ENCODE measurements at places on chromosomes 2 and 18.

- no peak overlapping the region for H3K27ac ChIP-seq
- H3K4me1 ChIP-seq: peaks cover 9% of the 10 kb centered on the region
- H3K27me3 ChIP-seq: no peaks in the 10 kb centered on the region
- no peak overlapping the region for H3K4me3 ChIP-seq
- no peak for DNase-seq
- no peaks in the 10 kb centered on the region for H3K36me3 ChIP-seq
Measured at GRCh38 chr2:98515250-98515991, 70.8 kb downstream of the INPP4A start.

DNA sequence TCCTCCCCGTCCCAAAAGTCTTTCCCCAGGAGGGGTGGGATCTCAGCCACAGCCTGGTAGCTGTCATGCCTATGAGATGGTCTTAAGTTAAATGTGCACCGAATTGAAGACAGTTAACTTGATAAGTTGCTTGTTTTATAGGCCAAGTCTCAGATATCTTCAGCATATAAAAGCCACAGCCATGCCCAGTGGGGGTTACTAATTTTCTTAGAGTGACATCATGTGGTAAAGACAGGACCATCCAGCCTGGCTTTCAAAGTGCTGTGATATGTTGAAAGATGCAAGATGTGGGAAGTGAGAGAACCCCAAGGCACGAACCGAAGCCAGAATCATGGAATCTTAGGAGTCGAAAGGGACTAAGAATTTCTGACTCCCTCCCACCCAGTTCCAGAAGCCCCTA, 42.1 kb upstream of the FAM124B start:
- H3K27ac ChIP-seq: no peak overlapping the region
- H3K4me1 ChIP-seq: peaks cover 7% of the 10 kb centered on the region
- DNase-seq: no peak
- H3K27me3 ChIP-seq: peaks cover 11% of the 10 kb centered on the region
- H3K4me3 ChIP-seq: no peak overlapping the region

- H3K36me3 ChIP-seq: no peaks in the 10 kb centered on the region
- no peak overlapping the region for H3K27ac ChIP-seq
- DNase-seq: no peak
- no peaks in the 10 kb centered on the region for H3K4me1 ChIP-seq
- no peaks in the 10 kb centered on the region for H3K27me3 ChIP-seq
Measured at GRCh38 chr2:188997263-188997662, 23.1 kb downstream of the COL3A1 start.

DNA sequence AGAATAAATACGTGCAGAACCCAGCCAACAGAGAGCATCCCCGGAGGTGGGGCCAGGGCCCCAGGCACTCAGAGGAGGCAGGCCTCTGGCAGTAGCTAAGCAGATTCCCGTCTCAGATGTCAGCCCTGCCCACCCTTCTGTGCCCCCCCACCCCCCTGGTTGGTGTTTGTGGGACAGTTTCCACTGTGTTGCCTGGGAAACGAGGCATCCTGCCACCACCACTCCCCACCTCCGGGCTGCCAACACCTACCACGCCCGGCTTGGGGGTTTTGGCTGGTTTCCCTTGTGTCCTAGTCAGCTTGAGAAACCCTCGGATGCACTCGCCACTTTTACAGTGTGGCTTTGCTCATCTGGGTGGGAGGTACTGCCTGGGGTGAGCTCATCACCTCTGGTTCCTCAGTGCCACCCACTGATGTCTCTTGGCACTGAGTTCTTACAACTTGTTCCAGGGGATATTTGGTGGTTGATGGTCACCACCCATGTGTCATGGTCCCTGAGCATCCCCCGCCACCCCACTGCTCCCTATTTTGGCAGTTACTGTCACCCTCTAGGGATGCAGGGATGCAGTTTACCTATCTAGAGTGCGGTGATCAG, 72.4 kb upstream of the YWHAQ start:
- DNase-seq: no peak
- no peaks in the 10 kb centered on the region for H3K4me1 ChIP-seq

- DNase-seq: peak; percentile 51
- H3K27me3 ChIP-seq: no peaks in the 10 kb centered on the region
- H3K4me1 ChIP-seq: peaks cover 72% of the 10 kb centered on the region
- H3K36me3 ChIP-seq: peaks cover 10% of the 10 kb centered on the region
Measured at GRCh38 chr2:36376319-36376765, 20.8 kb downstream of the CRIM1 start.

DNA sequence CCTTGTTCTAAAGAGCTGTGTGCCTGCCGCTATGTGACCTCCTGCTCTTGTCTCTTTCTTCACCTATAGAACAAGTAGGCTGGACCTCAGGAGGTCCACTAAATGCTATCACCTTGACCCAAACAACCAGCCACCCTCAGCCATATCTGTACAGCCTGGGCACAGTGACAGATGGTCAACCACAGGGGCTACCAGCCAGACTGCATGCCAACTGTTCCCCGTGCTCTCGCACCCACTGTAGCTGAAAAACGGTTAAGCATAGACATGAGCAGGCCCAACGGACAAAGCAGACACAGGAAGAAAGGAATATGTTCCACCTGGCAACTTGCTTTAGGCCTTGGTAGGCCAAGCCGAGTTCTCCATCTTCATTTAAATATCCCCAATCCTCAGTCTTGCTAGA, 43.2 kb upstream of the ACAA2 start:
- DNase-seq: no peak
- H3K4me1 ChIP-seq: no peaks in the 10 kb centered on the region
- no peak overlapping the region for H3K4me3 ChIP-seq
- no peak overlapping the region for H3K27ac ChIP-seq
- H3K36me3 ChIP-seq: no peaks in the 10 kb centered on the region
- H3K27me3 ChIP-seq: no peaks in the 10 kb centered on the region

- no peak for DNase-seq
- no peak overlapping the region for H3K27ac ChIP-seq
- no peaks in the 10 kb centered on the region for H3K27me3 ChIP-seq
- no peak overlapping the region for H3K4me3 ChIP-seq
- H3K36me3 ChIP-seq: no peaks in the 10 kb centered on the region
- H3K4me1 ChIP-seq: no peaks in the 10 kb centered on the region
Measured at GRCh38 chr2:232955856-232956255, 57.2 kb downstream of the NGEF start.

GRCh38 chr18:76456018-76456750, 38.9 kb downstream of the ZNF516 start:
- peak overlapping the region; percentile 91 for H3K27ac ChIP-seq
- no peaks in the 10 kb centered on the region for H3K36me3 ChIP-seq
- peaks cover 70% of the 10 kb centered on the region for H3K4me1 ChIP-seq
- H3K27me3 ChIP-seq: no peaks in the 10 kb centered on the region
- peak; percentile 28 for DNase-seq

- no peak overlapping the region for H3K27ac ChIP-seq
- no peak overlapping the region for H3K4me3 ChIP-seq
- no peaks in the 10 kb centered on the region for H3K36me3 ChIP-seq
- no peak for DNase-seq
- no peaks in the 10 kb centered on the region for H3K27me3 ChIP-seq
Measured at GRCh38 chr2:137383391-137383790, 580.9 kb upstream of the HNMT start.

- no peak overlapping the region for H3K27ac ChIP-seq
- H3K27me3 ChIP-seq: no peaks in the 10 kb centered on the region
- no peaks in the 10 kb centered on the region for H3K36me3 ChIP-seq
Measured at GRCh38 chr2:120686511-120687168, 49.0 kb upstream of the GLI2 start.

DNA sequence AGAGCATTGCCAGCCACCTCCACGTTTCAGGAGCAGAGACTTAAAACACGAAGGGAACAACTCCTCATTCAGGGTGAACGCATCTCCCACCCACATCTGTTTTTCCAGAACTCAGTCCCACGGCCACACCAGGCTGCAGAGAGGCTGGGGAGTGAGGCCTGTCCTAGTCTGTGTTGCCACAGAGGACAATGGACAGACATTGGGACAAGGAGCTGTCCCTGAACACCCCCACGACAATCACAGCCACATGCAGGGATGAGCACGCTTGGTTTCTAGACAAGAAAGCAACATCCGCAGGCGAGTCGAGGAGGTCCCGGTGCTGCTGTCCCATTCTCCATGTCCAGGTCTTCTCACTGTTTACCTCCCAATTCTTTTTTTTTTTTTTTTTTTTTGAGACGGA, 167.4 kb downstream of the EIPR1 start:
- no peak overlapping the region for H3K4me3 ChIP-seq
- no peak for DNase-seq
- no peaks in the 10 kb centered on the region for H3K27me3 ChIP-seq
- H3K27ac ChIP-seq: no peak overlapping the region

GRCh38 chr2:158695305-158695704, 99.8 kb upstream of the DAPL1 start:
- H3K27me3 ChIP-seq: no peaks in the 10 kb centered on the region
- no peak overlapping the region for H3K27ac ChIP-seq
- H3K36me3 ChIP-seq: no peaks in the 10 kb centered on the region
- H3K4me1 ChIP-seq: no peaks in the 10 kb centered on the region
- DNase-seq: no peak
- no peak overlapping the region for H3K4me3 ChIP-seq
